GM10248 (cell line): ENCODE measurements at places on chromosomes 11 and 22.

DNA sequence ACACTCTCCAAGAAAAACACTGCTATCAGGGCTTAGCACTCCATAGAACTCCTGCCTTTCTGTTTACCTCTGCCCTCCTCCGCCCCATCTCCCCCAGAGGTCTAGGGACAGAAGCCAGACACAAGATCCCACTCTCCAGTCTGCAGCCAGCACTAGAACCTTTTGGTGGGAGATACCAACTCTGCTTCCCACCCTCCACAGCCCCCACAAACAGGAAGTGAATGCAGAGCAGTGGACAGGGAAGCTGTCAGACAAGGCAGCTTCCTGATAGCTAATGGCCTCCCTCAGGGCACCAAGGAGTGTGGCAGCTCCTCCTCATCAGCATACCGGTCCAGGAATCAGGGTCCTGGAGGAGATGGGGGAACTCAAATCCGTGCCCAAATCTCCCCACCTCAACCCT lies 5.1 kb downstream of the SCN4B start:
- DNase-seq: no peak

DNA sequence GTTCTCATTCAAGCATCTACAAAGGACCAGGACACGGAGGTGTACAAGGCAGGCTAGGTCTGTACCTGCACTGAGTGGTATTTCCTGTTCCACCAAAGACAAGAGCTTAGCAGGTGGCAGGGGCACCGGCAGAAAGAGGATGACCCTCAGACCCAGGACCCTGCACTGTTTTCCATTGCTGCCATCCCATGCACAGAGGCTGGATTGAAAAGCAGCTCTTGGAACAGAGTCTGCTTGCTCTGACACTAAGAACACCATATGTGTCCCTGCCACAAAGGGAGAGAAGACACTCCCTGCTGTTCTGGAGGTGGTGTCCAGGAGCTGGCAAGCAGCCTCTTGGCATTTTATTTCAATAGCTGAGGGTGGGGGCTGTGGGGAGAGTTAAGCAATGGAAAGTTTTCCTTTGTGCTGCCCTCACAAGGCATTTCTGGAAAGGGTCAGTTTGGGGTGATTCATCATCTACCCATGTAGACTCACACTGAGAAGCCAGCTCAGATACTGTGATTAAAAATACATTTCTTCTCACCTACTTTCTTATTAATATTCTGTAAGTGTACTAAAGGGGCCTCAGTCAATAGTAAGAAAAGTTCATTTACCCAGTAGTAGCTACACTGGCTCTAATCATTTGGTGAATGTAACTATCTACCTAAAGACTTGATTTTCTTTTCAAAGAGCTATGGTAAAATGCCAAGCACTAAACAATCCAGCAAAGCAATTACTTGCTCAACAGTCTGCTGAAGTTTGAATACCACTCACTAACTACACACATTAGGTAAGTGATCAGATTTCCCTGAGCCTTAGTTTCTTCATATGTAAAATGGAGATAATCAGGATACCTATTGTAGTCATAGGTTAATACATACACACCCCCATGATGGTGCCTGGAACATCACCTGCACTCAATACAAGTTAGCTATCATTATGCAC lies 55.2 kb downstream of the SLC1A2 start:
- no peak for DNase-seq

DNA sequence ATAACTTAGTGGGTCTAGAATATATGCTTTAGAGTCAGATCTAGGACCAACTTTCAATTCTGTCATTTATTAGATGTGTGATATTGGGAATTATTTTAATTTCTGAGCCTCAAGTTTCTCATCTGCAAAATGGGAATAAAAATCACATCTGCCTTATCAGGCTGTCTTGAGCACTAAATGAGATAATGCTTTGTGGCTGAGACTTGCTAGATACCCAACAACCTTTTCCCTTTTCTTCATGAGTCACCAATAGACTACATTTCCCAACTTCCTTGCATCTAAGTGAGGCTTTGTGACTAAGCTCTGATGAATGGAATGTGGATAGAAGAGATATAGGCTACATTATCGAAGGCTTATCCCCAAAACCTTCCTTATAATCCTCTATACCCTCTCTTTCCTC lies 220.7 kb upstream of the SESN3 start:
- no peak for DNase-seq

DNA sequence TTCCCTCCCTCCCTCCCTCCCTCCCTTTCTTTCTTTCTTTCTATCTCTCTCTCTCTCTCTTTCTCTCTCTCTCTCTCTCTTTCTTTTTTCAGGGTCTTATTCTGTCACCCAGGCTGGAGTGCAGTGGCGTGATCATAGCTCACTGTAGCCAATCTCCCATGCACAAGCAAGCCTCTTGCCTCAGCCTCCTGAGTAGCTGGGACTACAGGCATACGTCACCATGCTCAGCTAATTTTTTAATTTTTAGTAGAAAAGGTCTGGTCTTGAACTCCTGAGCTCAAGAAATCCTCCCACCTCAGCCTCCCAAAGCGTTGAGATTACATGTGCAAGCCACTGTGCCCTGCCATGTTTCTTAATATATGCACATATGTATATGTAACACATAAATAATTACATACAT lies 19.0 kb downstream of the TSKU start:
- no peak for DNase-seq

GRCh38 chr11:67270256-67271204 lies 4.3 kb downstream of the GRK2 start:
- DNase-seq: no peak

DNA sequence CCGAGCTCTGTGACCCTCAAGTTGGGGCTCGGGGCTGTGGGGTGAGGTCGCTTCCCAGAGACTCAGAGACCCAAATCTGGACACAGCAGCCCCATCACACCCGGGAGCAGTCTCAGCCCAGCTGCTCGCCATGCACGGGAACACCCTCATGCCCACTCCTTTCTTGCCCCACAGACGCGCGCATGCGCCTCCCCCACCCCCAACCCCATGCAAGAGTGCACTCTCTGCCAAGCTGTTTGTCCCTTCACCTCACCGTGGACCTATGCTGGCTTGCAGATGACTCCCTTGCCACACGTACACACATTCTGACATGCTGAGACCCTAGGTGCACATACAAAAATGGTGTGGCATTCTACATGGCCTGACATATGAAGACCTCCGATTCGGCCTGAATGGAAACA lies 478 bp upstream of the CD248 start:
- no peak for DNase-seq

- DNase-seq: no peak
Observed at GRCh38 chr22:43356881-43357280, 13.7 kb upstream of the SCUBE1 start.

DNA sequence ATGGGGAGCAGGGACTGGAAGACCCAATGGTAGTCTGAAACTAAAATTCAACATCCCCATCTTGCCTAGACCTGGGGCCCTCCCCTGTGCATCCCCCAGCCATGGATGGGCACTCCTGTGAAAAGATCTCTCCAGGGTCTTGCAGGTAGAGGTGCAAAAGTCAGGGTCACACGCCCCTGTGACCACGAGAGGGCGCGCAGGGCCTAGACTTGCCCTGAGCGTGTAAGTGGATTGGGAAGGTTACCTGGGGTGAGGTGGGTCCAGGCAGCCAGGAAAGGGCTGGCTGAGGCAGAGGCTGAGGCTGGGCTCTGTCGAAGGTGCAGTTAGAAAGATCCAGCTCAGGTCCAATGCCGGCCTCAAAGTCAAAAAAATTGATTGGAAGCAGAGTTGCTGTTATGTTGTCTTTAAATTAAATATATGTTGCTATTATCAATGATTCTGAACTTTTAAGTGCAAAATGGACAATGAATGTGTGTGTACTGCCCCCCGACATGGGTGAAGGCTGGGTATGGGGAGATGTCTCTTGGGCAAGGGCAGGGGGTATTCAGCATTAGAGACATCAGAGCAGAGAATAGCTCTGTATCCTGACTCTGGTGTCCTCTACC lies 4.8 kb upstream of the POU2F3 start:
- peak; percentile 83 for DNase-seq

- DNase-seq: no peak
Observed at GRCh38 chr11:116164843-116165242, 607.9 kb downstream of the BUD13 start.

GRCh38 chr22:34281738-34282137 lies 361.5 kb upstream of the LARGE1 start:
- no peak for DNase-seq

- peak; percentile 65 for DNase-seq
Observed at GRCh38 chr22:16917144-16918003, 90.6 kb downstream of the GAB4 start.

DNA sequence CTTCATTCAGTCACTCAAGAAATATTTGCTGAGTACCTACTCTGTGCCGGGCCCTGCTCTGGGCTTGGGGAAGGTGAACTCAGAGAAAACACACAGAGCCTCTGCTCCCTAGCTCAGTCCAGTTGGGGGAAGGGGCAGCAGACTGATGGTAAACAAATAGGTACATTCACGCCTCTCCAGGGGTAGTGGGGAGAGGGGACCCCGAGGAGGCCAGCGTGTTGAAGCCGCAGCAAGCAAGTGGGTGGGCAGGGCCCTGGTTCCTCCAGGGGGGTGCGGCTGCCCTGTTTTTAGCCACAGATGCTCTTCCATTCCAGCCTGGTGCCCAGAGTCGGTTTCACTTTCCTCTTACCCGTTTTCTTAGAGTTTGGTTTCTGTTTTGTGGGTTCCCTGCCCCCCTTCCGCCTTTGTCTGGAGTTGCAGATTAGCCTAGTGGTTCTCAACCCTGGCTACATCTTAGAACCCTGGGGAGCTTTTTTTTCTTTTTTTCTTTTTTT lies 8.7 kb downstream of the DRAP1 start:
- DNase-seq: peak; percentile 89

GRCh38 chr11:117907276-117908108 lies 21.7 kb downstream of the TMPRSS13 start:
- DNase-seq: peak; percentile 67

GRCh38 chr11:24093375-24093774 lies 403.5 kb upstream of the LUZP2 start:
- DNase-seq: no peak

DNA sequence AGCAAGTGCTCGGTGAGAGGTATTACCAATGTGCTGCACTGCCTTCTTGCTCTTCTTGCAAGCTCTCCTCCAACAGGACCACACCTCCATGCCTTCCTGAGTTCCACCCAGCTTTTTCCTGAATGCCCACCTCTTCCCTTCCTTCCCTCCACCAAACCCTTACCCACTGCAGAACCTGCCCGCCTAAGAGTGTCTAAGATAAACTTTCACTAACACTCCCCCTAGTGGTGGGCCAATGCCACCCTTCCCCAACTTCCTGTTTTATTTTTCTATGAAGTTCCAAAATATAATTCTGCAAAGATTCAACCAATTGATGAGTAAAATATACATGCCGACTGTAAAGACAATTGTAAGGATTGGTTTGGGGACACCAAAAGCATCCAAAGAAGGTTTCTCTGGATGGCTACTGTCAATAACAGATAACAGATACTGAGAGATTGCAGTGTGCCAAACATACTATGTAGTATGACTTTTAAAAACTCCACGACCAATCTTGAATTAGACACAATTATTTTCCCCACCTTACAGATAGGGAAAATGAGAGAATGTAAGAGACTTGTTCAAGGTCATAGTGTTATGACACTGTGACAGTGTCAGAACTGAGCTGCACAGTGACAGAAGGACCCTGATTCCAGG lies 38.6 kb upstream of the BMAL1 start:
- DNase-seq: peak; percentile 40

- DNase-seq: no peak
Observed at GRCh38 chr11:127059750-127060149, 59.2 kb upstream of the KIRREL3 start.

- no peak for DNase-seq
Observed at GRCh38 chr11:44565953-44566949, 788 bp downstream of the CD82 start.

DNA sequence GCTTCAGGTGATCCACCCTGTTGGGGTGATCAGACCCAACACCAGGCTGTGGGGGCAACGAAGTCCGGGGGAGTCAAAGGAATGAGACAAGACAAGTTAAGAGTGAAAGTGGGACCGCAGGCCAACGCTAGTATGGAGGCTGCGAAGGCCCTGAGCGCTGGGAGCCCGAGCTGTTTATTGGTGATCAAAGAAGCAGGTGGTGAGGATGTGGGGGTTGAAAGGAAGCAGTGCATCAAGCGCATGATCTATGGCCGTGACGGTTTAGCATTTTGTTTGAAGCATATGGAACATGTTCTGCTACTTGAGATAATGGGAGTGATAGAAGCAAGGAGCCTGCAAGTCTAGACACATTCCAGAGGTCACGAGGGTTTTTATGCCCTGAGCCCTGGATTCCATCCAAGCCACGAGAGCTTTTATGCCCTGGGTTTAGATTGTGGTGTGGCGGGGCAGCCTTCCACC lies 49.5 kb downstream of the MCHR1 start:
- DNase-seq: no peak
